Karpas-422 (cell line): ENCODE measurements at places on chromosomes 4 and X.

- no peaks in the 10 kb centered on the region for H3K36me3 ChIP-seq
- no peak for DNase-seq
- H3K27me3 ChIP-seq: no peaks in the 10 kb centered on the region
- no peaks in the 10 kb centered on the region for H3K4me1 ChIP-seq
Observed at GRCh38 chrX:9847071-9847470, 60.8 kb downstream of the SHROOM2 start.

- no peak overlapping the region for H3K27ac ChIP-seq
- no peaks in the 10 kb centered on the region for H3K36me3 ChIP-seq
- no peaks in the 10 kb centered on the region for H3K27me3 ChIP-seq
- no peak overlapping the region for H3K4me3 ChIP-seq
Observed at GRCh38 chrX:134002921-134003615, 17.7 kb upstream of the GPC3 start.

- H3K4me3 ChIP-seq: no peak overlapping the region
- no peaks in the 10 kb centered on the region for H3K4me1 ChIP-seq
- no peak for DNase-seq
- no peak overlapping the region for H3K27ac ChIP-seq
- H3K27me3 ChIP-seq: no peaks in the 10 kb centered on the region
Observed at GRCh38 chr4:44984083-44984482, 257.7 kb upstream of the GNPDA2 start.

GRCh38 chrX:150833454-150834056 is 64.9 kb downstream of the CD99L2 start:
- H3K4me3 ChIP-seq: no peak overlapping the region
- H3K4me1 ChIP-seq: no peaks in the 10 kb centered on the region
- no peak overlapping the region for H3K27ac ChIP-seq

- no peak overlapping the region for H3K27ac ChIP-seq
- H3K4me3 ChIP-seq: no peak overlapping the region
- H3K36me3 ChIP-seq: no peaks in the 10 kb centered on the region
- no peaks in the 10 kb centered on the region for H3K4me1 ChIP-seq
- DNase-seq: no peak
Observed at GRCh38 chrX:8668813-8669212, 63.1 kb downstream of the ANOS1 start.

DNA sequence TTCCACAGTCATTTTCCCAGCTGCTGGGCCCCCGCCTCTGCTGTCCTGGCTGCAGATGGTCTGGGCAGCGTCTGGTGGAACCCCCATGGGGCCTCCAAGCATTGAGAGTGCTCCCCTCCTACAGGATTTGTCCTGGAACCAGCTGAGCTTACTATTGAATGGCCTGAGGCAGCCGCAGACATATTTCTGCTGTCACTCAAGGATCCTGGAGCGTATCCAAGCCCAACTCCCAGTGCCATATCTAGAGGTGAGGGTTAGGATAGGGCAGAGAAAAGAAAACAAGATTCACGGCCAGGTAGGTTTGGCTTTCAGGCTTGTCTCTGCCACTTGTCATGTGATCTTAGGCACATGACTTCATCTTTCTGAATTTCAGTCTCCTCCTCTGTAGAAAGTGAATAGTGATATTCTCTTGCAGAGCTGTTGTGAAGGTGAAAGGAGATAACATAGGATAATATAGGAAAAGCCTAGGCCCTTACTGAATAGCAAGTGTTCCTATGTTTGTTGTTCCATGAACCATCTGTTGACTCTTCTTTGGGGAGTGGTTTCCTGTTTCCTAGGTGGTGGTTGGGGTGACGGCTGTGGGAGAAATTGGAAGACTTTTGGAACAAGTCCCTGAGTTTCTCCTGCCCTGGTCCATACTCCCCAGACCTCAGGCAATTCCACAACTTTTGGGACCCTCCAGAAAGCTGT is 52.3 kb downstream of the SEPSECS start:
- H3K36me3 ChIP-seq: no peaks in the 10 kb centered on the region
- H3K27me3 ChIP-seq: no peaks in the 10 kb centered on the region
- no peak for DNase-seq
- no peak overlapping the region for H3K27ac ChIP-seq
- H3K4me1 ChIP-seq: no peaks in the 10 kb centered on the region
